RPMI7951 (cell line): ENCODE measurements at places on chromosomes 4 and X. TPM values are rescaled to one million over a fixed set of nuclear protein-coding genes. Genes with fewer than 3 reads are reported as not detected.

Gene PRICKLE3
- 7.2 and 8.7 TPM in 2 replicates for total RNA-seq

Gene ADH1C
- total RNA-seq, result 0.29 and 0.48 TPM in 2 replicates

Gene MXRA5
- 10.6 and 12.7 TPM in 2 replicates for total RNA-seq

Gene FRAS1
- under 0.01 and 0.10 TPM in 2 replicates for total RNA-seq

Gene TLR6
- 2.8 and 4.0 TPM in 2 replicates for total RNA-seq

Gene F8A3
- total RNA-seq, result 1.1 and 1.5 TPM in 2 replicates

Gene AGTR2
- total RNA-seq, result not detected in 2 replicates

DNA sequence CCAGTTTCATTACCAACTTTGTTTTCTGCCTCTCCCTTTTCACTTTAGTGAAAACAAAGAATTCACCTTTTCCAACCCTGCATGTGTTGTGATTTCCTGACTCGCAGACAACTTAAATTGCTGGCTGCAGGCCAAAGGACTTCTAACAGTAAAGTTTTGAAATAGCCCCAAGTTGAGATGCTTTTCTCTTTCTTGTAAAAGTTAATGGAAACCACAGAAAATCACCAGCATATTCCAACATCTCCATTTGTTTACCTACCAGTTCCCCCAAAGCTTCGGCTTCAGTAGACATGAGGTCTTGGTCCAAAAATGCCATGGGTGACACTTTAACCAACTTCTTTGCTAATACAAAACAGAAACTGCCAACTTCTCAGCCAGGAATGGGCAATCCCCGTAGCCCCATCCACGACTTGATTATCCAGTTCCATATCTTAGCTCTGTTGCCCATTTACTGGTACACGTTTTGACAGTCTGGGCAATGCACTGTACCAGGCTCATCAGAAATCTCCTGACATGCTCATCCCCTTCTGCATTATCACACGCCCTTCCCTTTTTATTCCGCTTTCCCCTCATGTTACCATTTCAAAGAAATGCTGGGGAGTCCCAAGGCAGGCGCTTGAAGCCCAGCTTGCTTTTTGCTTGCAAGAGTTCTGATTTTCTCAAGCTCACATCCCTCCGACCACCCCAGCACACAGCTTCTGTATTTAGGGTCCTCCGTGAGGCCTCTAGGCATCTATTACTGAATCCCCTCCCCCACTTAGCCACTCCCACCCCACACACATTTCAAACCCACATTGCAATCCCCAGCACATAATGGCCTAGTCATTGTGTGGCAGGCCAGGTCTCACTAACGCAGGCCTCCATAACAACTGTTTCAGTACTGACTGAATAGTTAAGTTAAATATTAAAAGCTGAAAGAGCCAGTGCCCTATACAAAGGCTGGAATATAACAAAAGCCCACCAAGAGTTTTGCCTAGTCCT is 137.9 kb upstream of the S100G start:
- peak; percentile 13 for DNase-seq

GRCh38 chr4:132866616-132867015 is 282.5 kb upstream of the PCDH10 start:
- DNase-seq, result no peak

DNA sequence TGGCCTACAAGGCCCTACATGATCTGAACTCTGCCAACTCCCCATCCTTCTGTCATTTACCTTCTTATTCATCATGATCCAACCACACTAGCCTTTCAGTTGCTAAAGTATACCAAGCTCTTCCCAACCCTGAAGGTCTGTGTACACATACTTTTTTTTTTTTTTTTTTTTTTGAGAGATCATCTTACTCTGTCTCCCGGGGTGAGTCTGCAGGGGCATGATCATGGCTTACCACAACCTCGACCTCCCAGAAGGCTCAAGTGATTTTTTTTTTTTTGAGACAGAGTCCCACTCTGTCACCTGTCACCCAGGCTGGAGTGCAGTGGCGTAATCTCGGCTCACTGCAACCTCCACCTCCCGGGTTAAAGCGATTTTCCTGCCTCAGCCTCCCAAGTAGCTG is 5.9 kb upstream of the UTP14A start:
- DNase-seq, result no peak

DNA sequence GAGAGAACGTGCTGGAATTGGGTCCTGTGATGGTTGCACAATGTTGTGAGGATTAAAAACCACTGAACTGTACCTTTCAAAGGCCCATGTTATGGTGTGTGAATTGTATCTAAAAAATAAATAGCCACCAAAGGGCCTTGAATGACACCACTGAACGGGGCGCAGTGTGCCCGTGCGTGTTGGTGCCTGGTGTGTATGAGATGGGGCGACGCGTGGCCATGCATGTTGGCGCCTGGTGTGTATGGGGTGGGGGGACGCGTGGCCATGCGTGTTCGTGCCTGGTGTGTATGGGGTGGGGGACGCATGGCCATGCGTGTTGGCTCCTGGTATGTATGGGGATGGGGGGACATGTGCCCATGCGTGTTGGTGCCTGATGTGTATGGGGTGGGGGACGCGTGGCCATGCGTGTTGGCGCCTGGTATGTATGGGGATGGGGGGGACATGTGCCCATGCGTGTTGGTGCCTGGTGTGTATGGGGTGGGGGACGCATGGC is 66.6 kb upstream of the HELT start:
- no peak for DNase-seq

DNA sequence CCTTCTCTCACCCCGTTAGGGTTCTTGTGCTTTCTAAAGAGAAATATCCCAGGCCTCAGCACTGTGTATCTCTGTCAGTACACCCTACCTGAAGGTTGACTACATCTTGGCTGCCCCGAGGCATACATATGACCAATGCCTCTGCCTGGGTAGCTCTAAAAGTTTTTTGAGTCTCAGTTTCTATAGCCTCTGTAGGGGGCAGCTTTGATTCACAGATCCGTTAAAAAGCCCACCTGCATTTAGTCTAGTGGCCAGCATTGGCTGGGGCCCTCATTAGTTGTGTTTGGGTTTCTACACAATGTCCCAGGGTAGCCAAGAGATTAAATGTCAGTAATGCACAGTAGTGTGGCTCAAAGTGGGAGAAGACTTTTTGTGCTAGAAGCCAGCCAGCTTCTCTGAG is 151.1 kb downstream of the CFAP299 start:
- DNase-seq, result no peak

DNA sequence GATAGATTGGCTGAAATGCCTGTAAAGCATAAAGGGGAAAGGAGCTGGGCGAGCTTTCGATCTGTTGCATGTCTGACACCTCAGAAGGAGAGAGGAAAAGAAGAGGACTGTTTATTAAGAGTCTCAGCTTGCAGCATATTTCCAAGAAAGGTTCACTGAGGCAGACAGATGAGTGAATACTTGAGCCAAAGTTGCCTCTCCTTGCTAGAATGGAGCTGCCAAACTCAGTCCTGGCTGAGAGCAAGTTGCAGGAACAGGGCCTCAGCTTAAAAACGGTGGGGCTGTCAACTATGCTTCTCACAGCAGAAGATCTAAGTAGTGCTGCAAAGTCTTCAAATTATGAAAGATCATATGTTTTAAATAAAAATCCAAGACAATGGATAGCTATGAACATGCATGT is 707.5 kb downstream of the PCDH7 start:
- DNase-seq, result no peak

GRCh38 chr4:172819353-172819752 is 349.3 kb upstream of the GALNT7 start:
- no peak for DNase-seq

- no peak for DNase-seq
These were observed 512 bp upstream of the ANTXR2 start for GRCh38 chr4:80073473-80074008.

GRCh38 chr4:79178760-79179159 is 147.1 kb downstream of the NAA11 start:
- DNase-seq, result no peak

DNA sequence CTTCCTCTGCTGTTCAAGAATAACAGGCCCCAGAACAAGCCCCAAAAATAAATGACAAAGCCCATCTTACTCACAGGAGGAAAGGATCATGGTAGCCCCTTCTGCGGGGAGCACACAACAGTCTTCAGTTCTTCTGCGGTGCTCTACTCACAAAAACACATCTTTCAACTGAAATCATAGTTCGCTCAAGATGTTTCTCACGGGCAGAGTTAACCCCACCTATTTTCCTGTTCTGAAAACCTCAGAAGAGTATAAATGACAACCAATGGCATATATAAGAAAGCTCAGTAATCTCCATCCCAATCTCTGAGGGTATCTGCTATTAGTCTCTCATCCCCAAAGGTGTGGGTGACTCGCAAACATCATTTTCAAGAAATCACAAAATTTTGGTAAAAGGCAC is at the start of gene TXK:
Gene TXK (minus strand): TSS at position 170 of the 400 bp plus-strand sequence. CDS start 80 bp downstream, at position 90.
- DNase-seq, result no peak

DNA sequence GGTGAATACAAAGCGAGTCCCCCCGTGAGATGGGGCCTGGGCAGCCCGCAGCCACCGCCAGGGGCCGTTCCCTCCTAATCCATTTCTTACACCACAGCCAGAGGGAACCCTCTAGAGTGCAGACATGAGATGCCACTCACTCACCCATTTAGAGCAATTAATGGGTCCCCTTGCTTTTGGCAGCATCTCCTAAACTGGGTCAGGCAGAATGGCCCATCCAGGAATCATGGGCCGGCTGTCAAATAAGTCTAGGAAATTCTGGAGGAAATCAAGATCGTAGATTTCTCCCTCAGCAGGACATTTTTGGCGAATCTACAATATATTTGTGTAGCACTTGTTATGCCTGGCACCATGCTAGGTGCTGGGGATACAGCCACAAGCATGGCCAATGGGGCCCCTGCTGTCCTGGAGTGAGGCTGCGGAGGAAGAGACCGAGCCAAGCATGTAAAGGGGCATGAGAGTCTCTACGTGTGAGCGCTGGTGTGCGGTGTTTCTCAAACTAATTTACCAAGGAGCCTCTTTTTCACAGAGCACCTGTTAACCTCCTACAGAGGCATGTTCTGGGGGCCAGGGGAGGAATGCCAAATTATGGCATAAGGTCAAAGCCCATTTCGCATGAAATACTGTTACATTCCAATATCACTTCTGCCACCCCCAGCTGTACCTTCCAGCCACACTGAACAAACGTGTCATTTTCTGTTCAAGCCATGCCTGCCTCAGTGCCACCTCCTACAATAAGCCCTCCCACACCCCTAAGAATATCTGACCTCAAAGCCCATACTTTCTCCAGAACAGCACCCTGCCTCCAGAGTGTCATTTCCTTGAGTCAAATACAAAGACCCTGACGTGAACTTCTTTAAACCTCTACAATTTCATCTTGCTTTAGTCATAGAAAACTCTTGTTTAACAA is 28.1 kb upstream of the JAKMIP1 start:
- DNase-seq, result no peak

DNA sequence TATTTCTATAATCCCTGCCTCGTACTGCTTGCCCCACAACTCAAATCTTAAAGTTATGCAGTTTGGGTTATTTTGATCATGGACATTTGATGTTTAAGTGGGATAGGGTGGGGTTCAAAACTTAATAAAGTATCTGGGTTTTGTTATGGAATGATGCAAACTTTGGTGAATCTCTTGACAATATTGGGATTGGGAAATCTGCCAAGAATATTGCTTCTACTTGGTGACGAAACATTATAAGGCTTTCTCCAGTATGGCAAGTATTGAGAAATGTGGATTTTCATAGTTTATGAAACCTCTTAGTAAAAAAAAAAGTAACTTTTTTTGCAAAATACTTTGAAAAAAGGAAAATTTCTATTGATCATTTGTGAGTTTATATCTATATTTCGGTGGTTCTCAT is 130.8 kb upstream of the SFRP2 start:
- DNase-seq, result no peak

DNA sequence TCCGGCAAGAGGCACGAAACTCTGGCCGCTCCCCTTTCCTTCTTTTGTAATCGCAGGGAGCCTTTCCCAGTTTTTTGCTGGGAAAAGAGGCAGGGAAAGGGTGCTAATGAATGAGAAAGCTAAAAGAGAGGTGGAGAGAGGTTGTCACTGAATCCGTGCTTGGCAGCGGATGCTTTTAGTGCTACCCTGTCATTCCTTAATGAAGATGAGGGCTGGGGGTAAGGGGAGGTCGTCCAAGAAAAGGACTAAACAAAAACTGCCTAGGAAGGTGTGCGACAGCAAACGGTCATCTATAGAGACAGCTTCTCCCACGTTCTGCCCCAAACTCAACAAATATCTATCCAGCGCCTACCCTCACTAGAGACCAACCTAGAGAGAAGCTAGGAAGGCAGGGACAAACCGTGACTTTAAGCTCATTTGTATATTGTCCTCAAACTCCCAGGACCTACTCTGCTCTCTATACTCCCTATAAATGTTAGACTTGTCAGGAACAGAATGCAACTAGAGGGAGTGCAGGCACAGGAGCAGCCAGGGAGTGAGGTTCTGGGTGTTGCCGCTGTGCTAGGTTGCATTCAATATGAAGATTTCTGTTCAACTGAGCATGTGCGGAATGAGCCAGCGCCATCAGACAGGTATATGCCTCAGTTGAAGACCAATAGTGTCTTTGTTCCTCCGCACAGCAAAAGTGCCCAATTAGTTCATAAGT is 777 bp upstream of the CASK start:
- DNase-seq, result peak; percentile 54

DNA sequence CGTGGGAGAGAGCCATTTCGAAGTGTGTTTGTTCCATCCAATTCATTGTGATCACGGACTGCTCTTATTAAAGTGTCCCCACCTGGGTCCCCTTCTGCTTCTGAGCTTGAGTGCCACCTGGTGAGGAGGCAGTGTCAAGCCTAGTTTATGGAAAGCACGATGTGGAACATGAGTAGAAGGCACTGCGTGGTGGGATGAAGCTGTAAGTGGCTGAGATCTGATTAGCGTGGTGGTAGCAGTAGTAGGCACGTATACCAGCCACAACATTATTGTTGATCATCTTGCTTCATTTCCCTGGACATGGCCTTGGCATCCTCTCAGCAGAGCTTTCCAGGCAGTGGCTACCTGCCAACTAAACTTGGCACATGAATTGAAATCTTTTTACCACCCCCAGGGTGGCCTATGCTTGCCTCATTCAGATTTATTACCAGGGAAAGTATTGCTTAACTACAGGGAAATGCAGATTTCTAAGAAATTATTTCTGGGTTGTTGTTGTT is 46.4 kb downstream of the GPAT3 start:
- peak; percentile 50 for DNase-seq

DNA sequence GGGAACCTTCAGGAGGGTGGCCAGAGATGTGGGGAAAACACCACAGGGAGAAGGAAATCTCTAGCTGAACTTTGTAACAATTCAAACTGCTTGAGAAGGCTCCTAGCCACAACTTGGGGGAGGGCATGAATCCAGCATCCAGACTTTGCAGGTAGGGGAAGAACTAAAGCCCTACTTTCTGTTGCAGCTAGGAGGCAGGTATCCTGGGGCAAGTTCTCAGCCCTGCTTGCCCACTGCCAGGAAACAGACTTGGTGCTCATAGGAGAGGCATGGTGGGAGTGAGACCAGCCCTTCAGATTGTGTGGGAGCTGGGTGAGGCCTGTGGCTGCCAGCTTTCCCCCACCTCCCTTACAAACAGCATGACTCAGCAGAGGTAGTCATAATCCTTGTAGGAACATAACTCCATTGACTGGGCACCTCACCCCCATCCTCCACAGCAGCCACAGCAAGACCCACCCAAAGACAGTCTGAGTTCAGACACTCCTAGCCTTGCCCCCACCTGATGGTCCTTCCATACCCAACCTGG is 209.5 kb upstream of the CPEB2 start:
- DNase-seq, result peak; percentile 10

DNA sequence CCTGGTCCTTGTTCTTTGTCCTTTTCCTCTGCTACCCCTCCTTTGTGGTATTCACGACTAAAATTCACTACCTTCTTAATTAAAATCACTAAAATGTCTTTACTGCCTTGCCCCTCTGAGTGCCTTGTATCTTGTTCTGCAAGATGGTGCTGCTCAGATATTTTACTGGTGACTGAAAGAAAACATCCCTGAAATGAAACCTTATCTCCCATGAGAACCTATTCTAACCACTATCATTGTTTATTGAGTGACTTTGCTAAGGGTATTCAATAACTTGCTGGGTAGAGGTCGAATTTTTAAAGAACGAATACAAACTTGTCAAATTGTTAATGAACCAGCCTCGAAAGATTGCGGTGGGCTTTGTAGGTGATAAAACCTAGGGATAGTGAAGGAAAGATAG is 52.8 kb downstream of the SPRY1 start:
- no peak for DNase-seq
